ENCODE measurements at places on chromosomes 3 and 15.

DNA sequence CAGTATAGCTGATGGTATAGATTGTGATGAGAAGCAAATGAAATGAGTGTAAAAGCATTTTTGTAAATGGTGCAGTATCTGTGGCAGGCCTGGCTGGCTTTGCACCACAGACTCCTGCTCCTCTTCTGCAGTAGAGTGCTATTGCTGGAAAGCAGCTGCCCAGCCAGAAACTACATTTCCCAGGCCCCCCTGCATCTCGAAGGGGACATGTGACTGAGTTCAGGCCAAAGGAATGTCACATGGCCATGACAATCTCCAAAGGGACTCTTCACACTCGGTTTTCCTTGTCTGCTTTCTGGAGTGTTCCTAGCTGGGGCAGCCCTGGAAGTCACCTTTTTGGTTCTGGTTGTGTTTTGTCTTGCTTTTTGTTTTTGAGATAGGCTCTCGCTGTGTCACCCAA lies 277.1 kb downstream of the SUCLG2 start:
- DNase-seq = no peak

DNA sequence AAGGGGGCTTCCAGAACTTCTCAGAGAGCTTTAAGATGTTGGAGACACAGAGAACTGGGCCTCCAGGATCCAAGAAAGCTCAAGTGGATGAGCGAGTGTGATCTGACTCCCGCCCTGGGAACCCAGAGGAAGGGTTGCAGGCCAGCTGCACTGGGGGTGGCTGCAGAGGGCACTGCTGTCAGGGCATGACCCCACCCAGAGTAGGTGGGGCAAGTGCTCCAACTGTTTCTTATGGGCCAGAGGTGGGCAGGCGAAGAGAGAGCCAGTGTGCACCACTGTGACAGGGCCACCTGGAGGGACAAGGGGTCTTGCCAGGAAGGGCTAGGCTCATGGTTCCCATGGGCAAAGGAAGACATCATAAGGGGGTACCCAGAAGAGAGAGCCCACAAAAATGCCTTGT lies 48.8 kb downstream of the EXOG start:
- no peak for DNase-seq

DNA sequence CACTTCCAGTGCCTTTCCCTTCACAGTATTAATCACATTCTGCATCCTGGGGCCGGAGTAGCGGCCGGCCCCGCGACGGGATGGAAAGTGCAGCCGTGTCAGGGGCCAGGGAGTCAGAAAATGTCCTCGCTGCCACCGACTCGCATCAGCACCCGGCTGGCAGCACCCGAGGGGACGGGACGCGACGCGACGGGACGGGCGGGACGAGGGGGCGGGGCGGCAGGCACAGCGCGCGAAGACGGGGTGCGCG lies 353 bp downstream of the ATG3 start:
- DNase-seq = no peak

DNA sequence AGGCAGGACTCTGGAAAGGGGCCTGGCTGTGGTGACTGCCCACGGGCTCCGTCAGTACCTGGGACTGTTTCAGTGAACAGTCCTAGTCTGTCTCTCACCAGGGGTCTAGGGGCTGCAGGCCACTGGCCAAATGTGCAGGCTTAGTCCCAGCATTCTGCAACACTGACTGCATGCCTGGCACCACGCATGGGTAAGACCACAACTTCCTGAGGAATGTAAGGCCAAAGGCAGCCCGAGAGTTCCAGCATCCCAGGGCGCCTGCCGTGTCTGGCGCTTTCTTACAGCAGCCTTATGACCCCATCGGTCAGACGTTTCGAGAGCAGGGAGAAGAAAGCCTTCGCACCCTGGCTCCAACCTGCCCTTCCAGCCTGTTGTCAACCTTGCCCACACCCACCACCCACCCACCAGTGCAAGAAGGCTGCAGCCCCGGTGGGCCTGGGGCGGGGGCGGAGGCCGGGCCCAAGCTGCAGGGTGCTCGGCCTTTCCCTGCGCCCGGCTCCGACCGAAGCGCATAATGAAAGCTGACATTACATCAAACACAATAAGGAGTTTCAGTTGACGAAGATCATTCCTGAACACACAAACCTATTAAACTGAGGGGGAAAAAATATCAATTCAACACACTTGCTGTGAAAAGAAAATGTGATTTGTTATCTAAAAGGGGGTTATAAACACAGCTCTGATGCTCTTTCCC lies 29.5 kb upstream of the TMEM115 start:
- DNase-seq = no peak

DNA sequence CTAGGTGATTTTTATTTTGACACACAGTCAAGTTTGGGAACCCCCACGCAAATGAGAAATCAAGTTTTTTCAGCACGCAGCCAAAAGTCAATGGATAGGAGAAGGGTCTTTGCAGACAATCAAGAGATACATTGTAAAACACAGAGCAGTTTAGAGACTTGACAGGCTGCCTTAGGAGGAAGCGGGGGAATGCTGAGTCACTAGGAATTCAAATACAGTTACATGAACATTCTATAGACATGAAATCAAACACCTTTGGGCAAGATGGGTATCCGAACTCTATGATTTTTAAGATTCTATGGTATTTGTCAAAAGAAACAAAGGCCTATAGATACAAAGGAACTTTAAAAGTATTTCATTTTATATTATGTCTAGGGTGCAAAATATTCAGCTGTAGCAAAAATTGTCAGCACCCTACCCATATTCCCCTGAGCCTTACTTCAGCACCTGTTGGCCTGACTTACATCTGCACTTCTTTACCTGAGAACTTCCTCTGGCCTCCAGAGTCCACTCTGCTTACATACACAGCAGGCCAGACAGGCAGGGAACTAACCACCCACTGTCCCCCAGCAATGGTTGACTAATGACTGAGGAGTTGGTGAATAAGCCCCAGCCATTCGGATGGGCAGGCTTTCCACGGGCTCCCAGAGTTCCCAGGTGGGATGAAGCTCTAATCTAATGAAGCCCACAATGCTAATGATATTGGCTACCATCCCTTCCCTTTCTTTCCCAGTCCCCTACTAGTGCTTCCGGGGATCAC lies 289.3 kb upstream of the RORA start:
- DNase-seq = no peak

DNA sequence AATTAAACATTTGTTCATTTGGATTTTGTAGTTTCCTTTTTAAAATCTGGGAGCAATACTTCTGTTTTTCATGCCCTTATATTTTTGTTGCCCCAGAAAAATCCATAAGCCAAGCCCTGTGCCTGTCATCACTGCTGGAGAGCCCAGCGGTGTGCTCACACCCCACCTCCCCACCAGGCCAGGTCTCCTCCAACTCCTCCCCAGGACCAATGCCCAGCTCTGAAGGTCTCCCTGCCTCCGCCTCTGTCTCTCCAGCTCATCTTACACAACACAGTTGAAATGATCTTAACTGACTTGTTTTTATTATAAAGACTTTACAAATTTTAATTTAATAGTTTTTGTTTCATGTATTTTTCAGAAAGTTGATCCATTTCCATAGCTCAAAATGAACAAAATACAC lies 66.4 kb downstream of the RHCG start:
- DNase-seq = no peak

GRCh38 chr3:53524566-53524965 lies 30.2 kb downstream of the CACNA1D start:
- DNase-seq = no peak

- no peak for DNase-seq
Observed at GRCh38 chr3:8755564-8756237, 13.7 kb downstream of the OXTR start.

DNA sequence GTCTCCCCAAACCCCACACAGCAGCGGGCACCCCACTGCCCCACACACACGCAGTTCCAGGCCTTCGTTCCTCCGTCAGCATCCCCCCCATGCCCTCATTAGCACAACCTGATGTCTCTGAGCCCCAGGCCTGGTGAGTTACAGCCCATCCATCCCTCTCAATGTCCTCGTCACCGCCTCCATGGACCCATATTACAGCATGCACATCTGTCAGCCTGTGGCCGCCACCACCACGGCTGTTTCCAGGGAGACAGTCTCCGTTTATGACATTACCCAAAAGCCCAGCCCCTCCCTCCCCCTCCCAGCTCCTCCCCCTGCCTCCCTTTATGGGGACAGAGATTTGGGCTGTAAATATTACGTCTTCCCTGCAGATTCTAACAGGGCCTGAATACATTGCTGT lies 143.1 kb upstream of the LINGO1 start:
- DNase-seq = no peak

GRCh38 chr3:153881201-153881600 lies 240.0 kb upstream of the ARHGEF26 start:
- no peak for DNase-seq

DNA sequence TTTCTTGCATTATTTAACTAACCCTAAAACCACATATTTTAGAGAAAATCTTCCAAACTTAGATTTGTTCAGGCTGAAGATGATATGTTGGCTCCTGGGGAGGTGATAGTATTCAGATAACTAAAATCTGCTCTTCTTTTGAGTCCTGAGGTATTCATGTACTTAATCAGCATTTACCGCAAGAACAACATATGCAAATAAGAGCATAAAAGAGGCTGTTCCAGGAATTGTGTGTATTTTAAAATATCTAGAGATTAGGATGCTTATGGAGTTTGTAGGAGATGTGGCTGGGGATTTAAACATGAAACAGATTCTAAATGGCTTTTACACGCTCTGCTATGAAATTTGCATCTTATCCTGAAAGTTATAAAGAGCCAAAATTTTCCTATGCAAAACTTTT lies 298.2 kb downstream of the EPHA3 start:
- DNase-seq = no peak

GRCh38 chr3:217099-217813 lies 20.7 kb downstream of the CHL1 start:
- DNase-seq = no peak

GRCh38 chr3:163547014-163547685 lies 1531.1 kb downstream of the SI start:
- DNase-seq = no peak

GRCh38 chr3:134847349-134847748 lies 52.3 kb downstream of the EPHB1 start:
- no peak for DNase-seq

DNA sequence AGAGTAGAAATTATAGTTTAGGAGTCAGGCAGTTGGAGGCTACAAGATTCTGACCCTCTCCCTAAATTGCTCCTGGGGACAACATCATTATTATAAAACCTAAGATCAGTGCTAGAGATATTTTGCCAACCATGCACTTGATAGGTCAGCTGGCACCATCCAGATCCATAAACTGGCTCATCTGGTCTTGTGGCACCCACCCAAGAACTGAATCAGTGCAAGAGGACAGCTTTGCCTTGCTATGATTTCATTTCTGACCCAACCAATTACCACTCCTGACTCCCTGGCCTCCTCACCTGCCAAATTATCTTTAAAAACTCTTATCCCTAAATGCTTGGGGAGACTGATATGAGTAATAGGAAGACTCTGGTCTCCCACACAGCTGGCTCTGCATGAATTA lies 461.1 kb upstream of the TGFBR2 start:
- DNase-seq = no peak

DNA sequence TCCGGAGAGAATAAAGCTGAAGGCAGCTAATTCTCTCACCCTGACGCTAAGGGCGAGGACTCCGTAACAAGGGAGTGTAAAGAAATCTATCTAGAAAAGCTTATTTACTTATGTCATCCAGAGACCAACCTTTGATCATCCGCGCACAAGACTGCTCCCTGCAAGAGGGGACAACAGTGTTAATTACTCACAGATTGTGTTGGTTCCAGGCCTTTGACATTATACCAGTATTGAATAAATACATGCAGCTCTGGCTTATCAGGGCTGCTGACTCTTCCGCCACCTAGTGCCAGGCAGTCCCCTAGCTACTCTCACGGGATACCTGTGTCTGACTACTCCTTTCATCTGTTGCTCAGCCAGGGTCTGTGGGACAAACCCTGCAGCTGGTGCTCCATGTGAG lies 211.7 kb downstream of the DTWD1 start:
- no peak for DNase-seq

- no peak for DNase-seq
Observed at GRCh38 chr3:186757686-186758220, 25.6 kb upstream of the EIF4A2 start.

- no peak for DNase-seq
Observed at GRCh38 chr3:123745184-123745855, 138.8 kb downstream of the MYLK start.

DNA sequence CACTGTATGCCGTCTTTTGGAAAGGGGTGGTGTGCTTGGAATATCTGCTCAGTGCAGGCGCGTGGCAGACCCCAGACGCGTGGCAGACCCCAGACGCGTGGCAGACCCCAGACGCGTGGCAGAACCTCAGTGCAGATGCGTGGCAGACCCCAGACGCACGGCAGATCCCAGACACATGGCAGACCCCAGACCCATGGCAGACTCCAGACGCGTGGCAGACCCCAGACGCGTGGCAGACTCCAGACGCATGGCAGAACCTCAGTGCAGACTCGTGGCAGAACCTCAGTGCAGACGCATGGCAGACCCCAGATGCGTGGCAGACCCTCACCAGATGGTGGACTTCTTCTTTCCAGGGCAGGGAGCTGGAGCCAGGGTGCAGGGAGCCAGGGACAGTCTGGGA lies 637 bp upstream of the MUC4 start:
- no peak for DNase-seq

GRCh38 chr3:13253208-13253937 lies 166.7 kb downstream of the NUP210 start:
- DNase-seq = no peak

GRCh38 chr3:45894015-45894414 lies 7.7 kb downstream of the CCR9 start:
- DNase-seq = no peak

GRCh38 chr15:80659375-80659774 lies 35.7 kb upstream of the ABHD17C start:
- no peak for DNase-seq

DNA sequence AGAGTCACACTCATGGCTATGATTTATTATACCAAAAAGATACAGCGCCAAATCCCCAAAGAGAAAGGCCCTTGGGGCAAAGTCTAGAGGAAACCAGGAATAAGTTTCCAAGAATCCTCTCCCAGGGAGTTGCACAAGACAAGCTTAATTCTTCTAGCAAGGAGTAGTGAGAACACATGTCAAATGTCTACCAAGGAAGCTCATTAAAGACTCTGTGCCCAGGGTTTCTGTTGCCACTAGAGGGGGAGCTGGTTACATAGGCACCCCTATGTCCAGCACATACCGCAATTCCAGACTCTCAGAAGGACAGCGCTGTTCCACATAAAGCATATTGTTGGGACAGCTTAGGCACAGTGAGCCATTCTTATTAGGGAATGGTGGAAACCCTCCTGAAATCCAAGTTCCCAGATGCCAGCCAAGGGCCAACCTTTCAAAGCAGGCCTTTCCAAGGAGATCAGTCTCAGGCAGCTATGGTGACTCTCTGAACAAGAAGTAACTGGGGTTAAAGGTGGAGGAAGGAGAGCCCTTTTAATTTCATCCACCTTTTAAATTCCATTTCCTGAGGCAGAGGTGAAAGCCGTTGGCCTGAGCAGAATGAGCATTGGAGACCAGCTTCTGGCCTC lies 194.2 kb downstream of the UACA start:
- no peak for DNase-seq

- DNase-seq = no peak
Observed at GRCh38 chr3:171815973-171816595, 5.8 kb upstream of the PLD1 start.
